ENCODE measurements at places on chromosomes 1 and 21.

DNA sequence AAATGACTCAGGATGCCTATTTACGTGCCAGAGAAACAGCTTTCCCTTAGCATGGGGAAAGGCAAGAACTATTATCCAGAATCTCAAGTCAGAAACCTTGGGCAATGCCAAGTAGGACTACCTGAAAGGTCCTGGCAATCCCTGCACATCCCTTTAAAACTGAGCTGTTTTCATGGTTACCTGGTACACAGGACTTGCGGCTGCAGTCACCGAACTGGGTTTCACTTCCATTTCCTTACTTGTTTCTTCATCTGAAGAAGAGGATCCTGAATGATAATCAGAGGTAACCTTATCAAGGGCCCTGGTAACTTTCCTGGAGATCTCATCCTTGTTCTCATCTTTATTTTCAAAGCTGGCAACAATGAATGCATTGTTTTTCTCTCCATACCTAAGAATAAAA, 14.3 kb downstream of the BTG3 start:
- DNase-seq = no peak

DNA sequence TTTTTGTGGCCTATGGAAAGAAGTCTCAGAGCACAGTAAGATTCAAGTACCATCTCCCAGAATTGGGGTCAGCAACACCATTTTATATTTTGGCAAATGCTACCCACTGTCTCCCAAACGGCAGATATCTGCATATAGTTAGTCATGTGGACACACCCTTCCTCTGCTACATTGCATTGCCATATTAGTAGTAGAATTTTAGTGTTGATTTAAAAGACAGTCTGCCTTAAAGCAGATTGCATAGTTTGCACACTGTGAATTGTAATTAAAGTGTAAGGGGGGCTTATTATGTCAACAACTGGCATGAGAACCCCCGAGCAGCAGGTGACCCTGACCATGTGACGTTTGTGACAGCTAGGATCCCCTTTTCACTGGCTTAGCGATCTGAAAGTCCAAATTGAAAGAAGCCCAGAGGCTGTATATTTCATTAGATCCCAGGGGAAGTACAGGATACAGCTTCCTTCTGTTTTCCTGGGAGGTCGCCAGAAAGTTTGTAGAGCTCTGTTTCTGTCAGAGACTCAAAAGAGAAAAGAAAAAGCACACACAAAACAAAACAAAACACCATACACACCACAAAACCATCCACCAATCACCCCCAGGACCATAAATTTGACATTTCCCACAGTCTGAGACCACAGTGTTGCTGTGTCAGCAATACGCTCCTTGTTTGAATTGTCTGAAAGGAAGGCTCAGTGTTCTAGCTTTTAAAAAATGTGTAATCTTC, 172.4 kb downstream of the NFIA start:
- DNase-seq = peak; percentile 20

DNA sequence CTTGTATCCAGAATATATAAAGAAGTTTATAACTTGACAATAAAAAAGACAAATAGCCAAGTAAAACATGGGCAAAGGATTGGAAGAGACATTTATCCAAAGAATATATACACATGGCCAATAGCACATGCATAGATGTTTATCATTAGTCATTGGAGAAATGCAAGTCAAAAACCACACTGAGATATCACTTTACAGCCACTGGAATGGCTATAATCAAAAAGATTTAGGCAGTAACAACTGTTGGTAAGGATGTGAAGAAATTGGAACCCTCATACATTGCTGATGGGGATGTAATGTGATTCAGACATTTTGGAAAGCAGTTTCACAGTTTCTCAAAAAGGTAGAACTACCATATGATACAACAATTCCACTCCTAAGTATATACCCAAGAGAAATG, 51.1 kb downstream of the SLC44A5 start:
- DNase-seq = no peak

DNA sequence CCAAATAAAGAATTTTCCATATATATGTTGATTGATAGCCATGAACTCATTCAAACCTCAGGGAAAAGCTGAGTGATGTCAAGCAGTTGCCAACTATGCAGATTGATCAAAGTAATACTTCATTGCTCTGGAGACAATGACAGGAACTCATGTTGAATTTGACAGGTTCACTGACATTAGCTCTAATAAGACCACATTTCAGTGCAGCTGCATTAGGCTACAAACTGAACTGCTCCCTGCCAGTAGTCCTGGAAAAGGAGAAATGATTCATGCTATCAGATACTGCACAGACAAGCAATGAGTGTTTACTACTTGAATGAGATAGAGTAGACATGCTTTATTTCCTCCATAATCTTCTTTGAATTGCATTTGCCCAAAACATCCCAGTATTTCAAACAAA, 948.4 kb downstream of the MRPL39 start:
- peak; percentile 43 for DNase-seq

GRCh38 chr21:44090325-44090724, 16.9 kb upstream of the PWP2 start:
- DNase-seq = no peak

DNA sequence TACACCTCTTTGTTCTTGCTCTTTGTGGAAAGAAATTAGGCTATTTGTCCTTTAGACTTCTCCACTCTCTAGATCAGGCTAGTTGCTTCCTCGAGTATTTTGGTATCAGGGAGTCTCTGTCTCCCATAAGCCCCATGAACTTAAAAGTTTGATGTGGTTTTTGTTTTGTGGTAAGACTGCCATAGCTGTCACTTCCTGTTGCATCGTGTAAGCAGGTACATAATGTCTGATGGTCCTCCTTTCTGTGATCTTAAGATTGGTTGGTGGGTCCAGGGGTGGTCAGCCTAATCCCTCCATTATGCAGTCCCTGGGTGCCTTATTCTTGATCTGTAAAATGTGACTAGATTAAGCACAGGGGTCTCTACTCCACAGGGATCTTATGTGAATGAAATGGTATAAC, 23.1 kb downstream of the CD53 start:
- no peak for DNase-seq

- no peak for DNase-seq
Observed at GRCh38 chr1:7334475-7335035, 436.5 kb upstream of the VAMP3 start.

DNA sequence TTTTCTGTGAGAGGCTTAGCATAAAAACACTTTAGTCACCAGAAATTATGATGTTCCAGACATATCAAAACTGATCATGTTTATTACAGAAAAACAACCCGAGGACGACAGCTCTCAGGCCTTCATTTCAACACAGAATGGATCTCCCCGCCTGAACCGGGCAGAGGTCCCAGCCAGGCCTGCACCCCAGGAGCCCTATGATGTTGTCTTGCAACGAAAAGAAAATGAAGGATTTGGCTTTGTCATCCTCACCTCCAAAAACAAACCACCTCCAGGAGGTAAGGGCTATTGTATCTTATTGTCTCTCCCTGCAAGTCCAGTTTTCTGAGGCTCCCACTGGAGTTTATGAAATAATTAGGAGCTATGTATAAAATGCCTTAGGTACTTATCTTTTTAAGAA, 105.5 kb downstream of the PHTF1 start:
- no peak for DNase-seq

GRCh38 chr1:109201123-109201703, 12.5 kb upstream of the SARS1 start:
- peak; percentile 51 for DNase-seq

- DNase-seq = no peak
Observed at GRCh38 chr1:235013512-235013911, 115.1 kb downstream of the TOMM20 start.

- DNase-seq = no peak
Observed at GRCh38 chr1:161166669-161167548, 683 bp downstream of the PPOX start.

DNA sequence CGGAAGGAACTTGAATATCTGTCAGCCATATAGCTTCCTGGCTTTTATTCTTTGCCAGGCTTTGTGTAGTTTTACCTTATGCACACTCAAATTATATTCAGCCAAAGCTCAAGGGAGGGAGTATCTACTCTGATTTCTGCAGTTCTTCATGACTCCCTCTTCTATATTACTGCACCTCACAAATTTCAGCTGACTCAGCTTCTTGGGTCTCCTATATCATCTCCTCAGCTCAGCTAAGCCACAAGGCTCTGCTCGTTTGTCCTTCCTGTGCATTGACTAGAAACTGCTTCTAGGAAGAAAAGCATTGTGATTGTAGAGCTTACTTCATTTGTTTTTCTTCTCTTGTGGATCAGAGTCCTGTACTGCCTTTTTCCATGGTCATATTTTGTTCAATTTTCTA, 37.4 kb downstream of the BTBD8 start:
- no peak for DNase-seq

DNA sequence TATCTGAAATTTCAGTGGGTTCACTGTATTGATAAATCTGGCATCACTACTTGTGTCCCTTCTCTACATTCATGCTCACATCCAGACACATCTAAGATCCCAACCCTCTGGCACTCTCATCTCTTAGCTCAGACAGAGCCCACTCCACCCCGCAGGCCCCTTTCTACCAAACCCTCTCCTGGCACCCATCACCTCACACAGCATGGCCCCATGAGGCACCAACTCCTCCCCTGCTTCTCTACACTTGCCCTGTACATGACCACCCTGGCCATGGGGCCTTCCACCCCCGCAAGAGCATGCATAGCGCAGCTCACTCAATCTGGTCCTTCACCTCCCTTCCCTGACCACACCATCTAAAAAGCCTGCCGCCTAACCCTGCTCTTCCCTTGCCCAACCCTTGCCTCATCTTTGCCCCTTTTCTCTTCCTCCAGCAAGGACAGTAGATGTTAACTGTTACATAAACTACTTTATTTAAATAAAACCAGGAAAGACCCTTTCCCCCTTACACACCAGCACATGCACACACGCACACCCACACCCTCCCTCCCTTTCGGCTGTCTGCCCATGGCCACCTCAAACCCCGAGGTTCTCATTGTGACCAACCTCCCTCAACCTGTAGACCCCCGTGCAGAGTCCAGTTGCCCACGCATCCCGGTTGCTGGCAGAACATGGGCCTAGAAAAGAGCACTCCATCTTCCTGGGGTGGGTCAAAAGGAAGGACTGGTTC, 15.6 kb downstream of the SH3BP5L start:
- DNase-seq = no peak

GRCh38 chr1:201294876-201295275, 11.6 kb downstream of the PKP1 start:
- no peak for DNase-seq

DNA sequence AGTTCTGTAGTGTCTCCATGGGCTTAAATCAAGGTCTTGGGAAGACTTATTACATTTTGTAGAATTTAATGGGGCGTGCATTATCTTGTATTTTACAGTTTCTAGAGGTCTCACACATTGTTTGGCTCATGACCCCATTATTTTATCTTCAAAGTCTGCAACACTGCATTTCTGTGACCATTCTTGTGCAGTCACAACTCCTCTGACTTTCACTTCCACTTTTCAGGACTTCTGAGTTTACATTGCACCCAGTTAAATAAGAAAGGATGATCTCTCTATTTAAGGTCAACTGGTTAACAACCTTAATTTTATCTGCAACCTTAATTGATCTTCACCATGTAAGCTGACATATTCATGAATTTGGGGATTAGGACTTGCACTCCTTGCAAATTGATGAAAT, 1186.6 kb downstream of the MRPL39 start:
- DNase-seq = no peak

DNA sequence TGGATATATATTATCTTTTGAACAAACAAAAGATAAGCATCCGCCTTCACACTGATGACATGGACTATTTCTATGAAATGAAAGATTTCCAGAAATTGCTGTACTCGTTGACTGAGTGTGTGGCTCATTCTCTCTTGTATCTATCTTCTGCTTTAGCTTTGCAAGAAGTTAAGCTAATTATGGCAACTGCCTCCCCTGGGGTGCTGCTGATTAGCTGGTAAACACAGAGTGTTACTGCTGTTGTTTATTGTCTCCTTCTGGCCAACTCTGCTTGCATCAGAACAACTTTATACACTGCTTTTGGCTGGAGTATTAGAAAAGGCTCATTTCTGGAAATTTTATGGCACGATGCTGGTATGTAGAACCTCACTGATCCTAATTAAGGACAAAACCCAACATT, 95.6 kb upstream of the SNX7 start:
- no peak for DNase-seq

DNA sequence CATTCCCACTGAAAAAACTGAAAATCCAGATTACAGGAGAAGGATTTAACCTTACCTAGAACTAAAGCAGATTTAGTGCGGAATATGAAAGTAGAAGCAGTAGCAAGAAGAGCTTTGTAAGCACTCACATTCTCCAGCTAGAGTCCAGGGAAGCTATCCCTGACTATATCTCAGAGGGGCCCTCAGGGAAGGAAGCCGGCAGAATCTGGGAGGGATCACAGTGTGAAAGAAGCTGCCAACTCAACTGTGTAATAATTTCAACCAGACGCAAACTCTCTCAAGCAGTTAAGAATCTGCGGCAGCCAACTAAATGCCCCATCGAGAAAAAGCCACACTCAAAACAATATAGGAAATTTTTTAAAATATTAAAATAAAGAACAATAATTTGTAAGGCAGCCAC, 163.8 kb downstream of the EIF4G3 start:
- no peak for DNase-seq

DNA sequence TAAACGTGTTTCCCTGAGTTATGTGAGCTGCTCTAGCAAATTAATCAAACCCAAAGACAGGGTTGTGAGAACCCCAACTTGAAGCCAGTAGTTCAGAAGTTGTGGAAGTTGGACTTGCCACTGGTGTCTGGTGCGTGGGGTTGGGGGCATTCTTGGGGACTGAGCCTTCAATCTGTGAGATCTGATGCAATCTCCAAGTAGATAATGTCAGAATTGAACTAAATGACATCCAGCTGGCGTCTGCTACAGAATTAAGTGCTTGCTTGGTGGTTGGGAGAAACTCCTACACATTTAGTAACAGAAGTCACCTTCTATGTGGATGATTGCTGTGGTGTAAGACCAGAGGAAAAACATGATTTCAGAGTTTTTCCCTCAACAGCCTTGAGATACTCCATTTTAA, 207.4 kb downstream of the FGGY start:
- DNase-seq = no peak

DNA sequence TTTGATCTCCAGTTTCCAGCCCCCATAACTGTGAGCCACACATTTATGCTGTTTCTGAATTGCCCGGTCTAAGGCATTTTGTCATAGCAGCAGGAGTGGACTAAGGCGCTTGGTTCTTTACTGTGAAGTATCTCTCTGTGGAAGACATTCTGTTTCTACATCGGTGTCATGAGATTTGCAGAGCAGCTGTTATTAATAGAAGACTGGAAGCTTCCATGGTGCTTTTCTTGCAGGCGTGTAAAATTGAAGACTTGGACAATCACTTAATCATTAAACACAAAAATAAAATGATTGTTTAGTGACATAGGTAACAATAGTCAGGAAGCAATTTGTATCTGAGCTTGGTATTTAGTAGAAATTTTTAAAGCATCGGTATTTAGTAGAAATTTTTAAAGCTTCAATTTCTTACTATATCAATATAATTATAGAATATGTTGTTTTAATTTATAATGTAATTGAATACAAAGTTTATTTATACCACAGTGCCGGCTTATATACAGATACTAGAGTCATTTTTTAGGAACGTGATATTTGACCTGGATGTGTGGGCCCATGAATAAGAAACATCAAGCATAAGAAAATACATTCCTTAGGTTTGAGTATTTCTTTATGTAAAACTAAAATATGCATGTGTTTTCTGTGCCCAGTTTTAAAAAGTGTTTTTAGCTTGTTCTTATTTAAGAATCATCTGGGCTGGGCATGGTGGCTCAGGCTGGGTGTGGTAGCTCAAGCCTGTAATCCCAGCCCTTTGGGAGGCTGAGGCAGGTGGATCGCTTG, 60.6 kb upstream of the COL6A1 start:
- DNase-seq = no peak

- peak; percentile 78 for DNase-seq
Observed at GRCh38 chr1:119002028-119002686, 14.0 kb upstream of the TBX15 start.

GRCh38 chr1:162471290-162471853, 26.2 kb upstream of the UHMK1 start:
- no peak for DNase-seq

- no peak for DNase-seq
Observed at GRCh38 chr1:157894613-157895165, 53.1 kb upstream of the CD5L start.
